Lower lobe of right lung (tissue), 2 donors: ENCODE measurements at places on chromosomes 11 and 22. TPM values are rescaled to one million over a fixed set of nuclear protein-coding genes. Genes with fewer than 3 reads are reported as not detected.

DNA sequence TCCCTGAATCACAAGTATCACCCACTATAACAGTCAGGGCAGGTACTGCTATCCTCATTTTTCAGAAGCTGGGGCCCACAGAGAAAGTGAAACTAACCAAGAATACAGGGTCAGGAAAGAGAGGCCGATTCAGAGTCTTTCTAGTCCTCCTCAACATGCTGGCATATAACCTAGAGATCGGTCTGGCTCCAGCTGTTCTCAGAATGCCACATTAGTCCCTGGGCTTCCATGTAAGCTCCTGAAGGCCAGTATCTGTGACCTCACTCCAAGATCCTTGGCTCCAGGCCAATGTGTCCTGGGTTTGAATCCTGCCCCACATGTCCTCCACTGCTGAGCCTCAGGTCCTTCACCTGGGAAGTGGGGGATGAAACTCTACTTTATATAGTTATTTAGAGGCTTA is 50.4 kb downstream of the TENM4 start:
- H3K27me3 ChIP-seq, result no peaks in the 10 kb centered on the region
- no peak overlapping the region for H3K4me3 ChIP-seq
- no peak for DNase-seq
- H3K27ac ChIP-seq, result no peak overlapping the region
- H3K4me1 ChIP-seq, result no peaks in the 10 kb centered on the region
- no peaks in the 10 kb centered on the region for H3K36me3 ChIP-seq

- H3K27ac ChIP-seq, result no peak overlapping the region
- DNase-seq, result no peak
- H3K36me3 ChIP-seq, result no peaks in the 10 kb centered on the region
- H3K4me3 ChIP-seq, result no peak overlapping the region
- no peaks in the 10 kb centered on the region for H3K27me3 ChIP-seq
These were observed 55.0 kb upstream of the PTH start for GRCh38 chr11:13550761-13551160.

GRCh38 chr22:21067901-21068680 is 22.3 kb downstream of the LRRC74B start:
- H3K27ac ChIP-seq, result no peak overlapping the region
- no peaks in the 10 kb centered on the region for H3K4me1 ChIP-seq
- no peaks in the 10 kb centered on the region for H3K36me3 ChIP-seq
- H3K4me3 ChIP-seq, result no peak overlapping the region
- no peak for DNase-seq

- no peaks in the 10 kb centered on the region for H3K36me3 ChIP-seq
- H3K27me3 ChIP-seq, result no peaks in the 10 kb centered on the region
- H3K4me3 ChIP-seq, result no peak overlapping the region
- no peak overlapping the region for H3K27ac ChIP-seq
- DNase-seq, result no peak
These were observed 137.1 kb downstream of the CSNK2A3 start for GRCh38 chr11:11215944-11216343.

GRCh38 chr11:74957937-74958629 is 9.0 kb downstream of the SPCS2 start:
- H3K4me3 ChIP-seq, result no peak overlapping the region
- no peak for DNase-seq
- H3K27ac ChIP-seq, result no peak overlapping the region
- peaks cover 13% of the 10 kb centered on the region for H3K36me3 ChIP-seq
- peaks cover 48% of the 10 kb centered on the region for H3K4me1 ChIP-seq

DNA sequence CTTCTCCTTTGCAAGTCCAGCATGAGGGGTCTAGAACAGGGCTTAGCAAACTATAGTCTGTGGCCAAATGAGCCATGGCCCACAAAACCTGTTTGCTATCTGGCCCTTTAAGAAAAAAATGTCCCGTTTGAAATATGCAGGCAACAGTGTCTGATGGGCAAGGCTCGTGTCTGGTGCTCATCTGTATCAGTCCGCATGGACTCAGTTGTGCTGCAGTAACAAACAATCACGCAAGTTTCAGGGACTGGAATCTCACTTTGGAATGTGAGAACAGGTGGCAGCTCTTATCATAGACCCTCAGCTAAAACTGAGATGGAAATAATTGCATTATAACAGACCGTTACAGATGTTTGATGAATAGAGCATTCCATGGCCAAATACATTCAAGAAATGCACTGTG is 19.1 kb upstream of the PVALB start:
- H3K27me3 ChIP-seq, result peaks cover 30% of the 10 kb centered on the region
- H3K4me1 ChIP-seq, result peaks cover 5% of the 10 kb centered on the region
- H3K4me3 ChIP-seq, result no peak overlapping the region
- no peak for DNase-seq

GRCh38 chr11:6197466-6198200 is 1.4 kb upstream of the OR52W1 start:
- H3K4me3 ChIP-seq, result no peak overlapping the region
- no peaks in the 10 kb centered on the region for H3K27me3 ChIP-seq
- no peaks in the 10 kb centered on the region for H3K36me3 ChIP-seq
- no peaks in the 10 kb centered on the region for H3K4me1 ChIP-seq

- DNase-seq, result no peak
- H3K27ac ChIP-seq, result peak overlapping the region; percentile 25
- no peaks in the 10 kb centered on the region for H3K36me3 ChIP-seq
- H3K4me1 ChIP-seq, result peaks cover 34% of the 10 kb centered on the region
- H3K27me3 ChIP-seq, result no peaks in the 10 kb centered on the region
- no peak overlapping the region for H3K4me3 ChIP-seq
These were observed 106.0 kb downstream of the NAV2 start for GRCh38 chr11:19818619-19819018.

DNA sequence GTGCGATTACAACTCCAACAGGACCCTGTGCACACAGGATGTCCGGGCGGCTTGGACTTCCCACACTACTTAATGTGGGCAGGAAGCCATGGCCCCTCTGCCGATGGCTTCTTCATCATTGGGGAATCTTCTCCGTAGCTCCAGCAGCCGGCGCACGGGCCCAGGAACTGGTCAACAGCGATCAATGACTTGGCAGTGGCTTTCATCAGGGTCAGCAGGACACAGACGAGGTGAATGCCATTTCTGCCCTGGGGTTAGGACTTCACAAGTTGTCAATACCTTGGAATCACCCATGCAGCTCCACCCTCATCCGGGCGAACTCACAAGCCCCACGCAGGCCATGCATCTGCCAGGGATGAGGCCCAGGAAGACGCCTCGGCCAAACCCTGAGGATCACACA is 645.7 kb downstream of the BRD1 start:
- no peaks in the 10 kb centered on the region for H3K36me3 ChIP-seq
- no peak overlapping the region for H3K27ac ChIP-seq
- DNase-seq, result peak; percentile 24
- H3K4me1 ChIP-seq, result no peaks in the 10 kb centered on the region
- peaks cover 34% of the 10 kb centered on the region for H3K27me3 ChIP-seq

- H3K27ac ChIP-seq, result no peak overlapping the region
- H3K4me3 ChIP-seq, result no peak overlapping the region
- no peaks in the 10 kb centered on the region for H3K4me1 ChIP-seq
- no peak for DNase-seq
These were observed 109.8 kb upstream of the SYT13 start for GRCh38 chr11:45395947-45396346.

DNA sequence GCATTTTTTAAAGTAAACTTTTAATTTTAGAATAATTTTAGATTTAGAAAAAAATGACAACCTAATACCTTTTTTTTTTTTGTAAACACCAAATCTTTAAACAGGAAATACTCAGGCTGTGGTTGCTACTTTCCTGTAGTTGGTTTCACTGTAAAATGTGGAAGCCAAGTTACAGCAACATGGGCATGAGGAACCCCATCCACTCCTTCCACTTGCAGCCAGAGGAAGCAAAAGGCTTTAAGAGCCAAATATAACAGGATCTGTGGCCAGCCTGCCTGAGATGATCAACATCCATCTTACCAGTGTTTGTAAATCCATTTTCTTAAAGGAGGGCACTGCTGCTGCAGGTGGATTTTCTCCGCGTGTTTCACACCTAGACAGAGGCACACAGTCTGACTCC is 66.2 kb downstream of the TNRC6B start:
- H3K4me1 ChIP-seq, result peaks cover 42% of the 10 kb centered on the region
- H3K4me3 ChIP-seq, result no peak overlapping the region
- no peak overlapping the region for H3K27ac ChIP-seq
- DNase-seq, result no peak
- no peaks in the 10 kb centered on the region for H3K27me3 ChIP-seq
- H3K36me3 ChIP-seq, result peaks cover 23% of the 10 kb centered on the region

DNA sequence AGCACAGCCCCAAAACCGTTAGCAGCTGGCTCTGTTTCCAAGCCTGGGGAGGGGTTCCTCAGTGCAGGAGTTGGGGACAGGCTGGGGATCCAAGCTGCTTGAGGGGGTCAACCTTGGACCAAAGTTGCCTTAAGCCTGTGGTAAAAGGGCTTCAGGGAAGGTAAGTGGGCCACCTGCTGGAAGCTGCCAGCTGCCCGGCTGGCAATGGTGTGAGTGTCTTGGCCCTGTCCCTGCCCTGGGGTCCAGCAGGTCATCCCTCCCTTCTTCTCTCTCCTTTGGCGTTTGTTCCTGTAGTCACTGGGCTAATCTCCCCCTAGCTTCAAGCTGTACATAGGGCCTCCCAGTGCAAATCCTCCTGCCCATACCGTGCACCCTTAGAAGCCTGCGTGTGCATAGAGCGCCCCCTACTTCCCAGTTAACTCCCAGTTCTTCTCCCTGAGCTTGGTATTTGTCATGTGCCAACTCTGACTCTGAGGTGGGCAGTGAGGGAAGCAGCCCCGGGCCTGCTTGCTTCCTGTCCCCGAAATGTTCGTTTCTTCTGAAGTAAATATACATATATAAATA is 4.4 kb downstream of the TMEM258 start:
- DNase-seq, result no peak
- no peaks in the 10 kb centered on the region for H3K27me3 ChIP-seq
- H3K36me3 ChIP-seq, result peaks cover 77% of the 10 kb centered on the region
- no peak overlapping the region for H3K4me3 ChIP-seq

GRCh38 chr22:21697880-21698279 is 32.1 kb downstream of the PPIL2 start:
- H3K27ac ChIP-seq, result no peak overlapping the region
- no peaks in the 10 kb centered on the region for H3K27me3 ChIP-seq
- H3K36me3 ChIP-seq, result peaks cover 88% of the 10 kb centered on the region
- H3K4me3 ChIP-seq, result no peak overlapping the region
- no peak for DNase-seq

- no peaks in the 10 kb centered on the region for H3K4me1 ChIP-seq
- no peak for DNase-seq
- H3K4me3 ChIP-seq, result no peak overlapping the region
These were observed 319.2 kb upstream of the CNTN5 start for GRCh38 chr11:98701541-98701940.

DNA sequence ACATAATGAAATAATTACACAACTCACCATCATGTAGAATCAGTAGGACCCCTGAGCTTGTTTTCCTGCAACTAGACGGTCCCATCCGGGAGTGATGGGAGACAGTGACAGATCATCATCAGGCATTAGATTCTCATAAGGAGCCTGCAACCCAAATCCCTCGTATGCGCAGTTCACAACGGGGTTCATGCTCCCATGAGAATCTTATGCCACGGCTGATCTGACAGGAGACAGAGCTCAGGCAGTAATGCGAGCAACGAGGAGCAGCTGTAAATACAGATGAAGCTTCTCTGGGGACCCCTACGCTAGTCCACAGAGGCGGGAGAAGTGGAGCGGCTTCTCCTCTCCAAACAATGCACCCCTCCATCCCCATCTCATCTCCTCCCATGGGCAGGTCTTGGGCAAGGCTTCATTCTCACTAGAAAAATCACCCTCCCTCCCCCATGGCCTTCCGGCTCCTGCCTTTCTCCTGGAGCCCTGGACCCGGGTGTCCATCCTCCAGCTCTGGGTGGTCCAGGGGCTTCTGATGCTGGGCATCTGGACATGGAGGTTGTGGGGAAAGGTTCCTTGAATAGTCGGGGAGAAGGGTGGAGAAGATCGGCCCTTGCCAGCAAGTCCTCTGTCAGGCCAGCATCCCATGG is 16.2 kb upstream of the RAC2 start:
- H3K36me3 ChIP-seq, result no peaks in the 10 kb centered on the region
- H3K4me3 ChIP-seq, result no peak overlapping the region
- peaks cover 46% of the 10 kb centered on the region for H3K27me3 ChIP-seq
- DNase-seq, result peak; percentile 13

GRCh38 chr22:25837288-25837900 is 95.4 kb downstream of the MYO18B start:
- no peaks in the 10 kb centered on the region for H3K4me1 ChIP-seq
- no peak overlapping the region for H3K27ac ChIP-seq
- no peak overlapping the region for H3K4me3 ChIP-seq
- no peak for DNase-seq

DNA sequence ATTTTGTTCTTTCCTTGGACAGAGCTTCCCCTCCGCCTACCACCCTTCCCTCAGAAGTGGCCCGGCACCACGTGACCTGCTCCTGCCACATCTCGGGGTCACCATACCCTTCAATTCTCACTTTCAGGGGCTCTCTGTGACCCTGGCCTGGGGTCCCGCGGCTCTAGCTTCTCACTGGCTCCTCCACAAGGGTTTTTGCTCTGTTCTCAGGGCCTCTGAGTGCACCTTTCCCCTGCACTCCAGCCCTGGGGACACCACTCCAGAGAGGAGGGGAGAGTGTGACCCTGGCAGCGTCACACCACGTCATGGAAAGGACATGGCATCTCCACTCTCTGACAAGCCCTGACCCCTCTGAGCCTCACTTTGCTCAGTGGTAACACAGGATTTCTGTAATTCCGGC is 17.4 kb downstream of the POU2F3 start:
- no peaks in the 10 kb centered on the region for H3K4me1 ChIP-seq
- H3K27me3 ChIP-seq, result peaks cover 40% of the 10 kb centered on the region
- no peaks in the 10 kb centered on the region for H3K36me3 ChIP-seq
- no peak overlapping the region for H3K4me3 ChIP-seq
- DNase-seq, result no peak

DNA sequence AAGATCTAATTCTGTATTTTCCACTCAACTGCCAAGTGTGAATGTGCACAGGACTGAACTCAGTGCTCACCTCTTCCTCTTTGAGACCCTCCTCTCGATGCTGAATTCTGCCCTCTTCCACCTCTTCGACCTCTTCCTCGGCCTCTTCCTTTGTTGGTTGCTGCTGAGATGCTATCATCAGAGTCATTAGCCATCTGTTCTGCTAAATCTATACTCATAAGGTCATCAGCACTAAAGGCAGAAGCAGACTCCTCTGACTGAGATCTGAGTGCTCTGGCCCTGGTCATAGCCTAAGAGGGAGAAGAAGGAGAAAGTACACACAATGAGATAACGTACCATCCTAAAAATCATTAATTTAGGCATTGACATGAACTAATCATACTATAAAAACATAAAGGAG is 45.9 kb upstream of the GPR83 start:
- H3K4me1 ChIP-seq, result no peaks in the 10 kb centered on the region
- H3K27ac ChIP-seq, result no peak overlapping the region
- peaks cover 50% of the 10 kb centered on the region for H3K36me3 ChIP-seq
- H3K27me3 ChIP-seq, result no peaks in the 10 kb centered on the region
- H3K4me3 ChIP-seq, result no peak overlapping the region

RAB3IL1 gene
- total RNA-seq, result 11.4 TPM

CACNA1I gene
- 0.21 TPM for total RNA-seq

OR6A2 gene
- 0.18 TPM for total RNA-seq

GCAT gene
- 7.1 TPM for total RNA-seq

PGA5 gene
- 0.32 TPM for total RNA-seq

OR6T1 gene
- not detected for total RNA-seq

MEI1 gene
- total RNA-seq, result 4.3 TPM
